ENCODE measurements at places on chromosomes 12 and 14.

- no peak for DNase-seq
Observed at GRCh38 chr14:22448905-22449599, 140.0 kb downstream of the DAD1 start.

GRCh38 chr12:53533471-53533870 lies 26.2 kb upstream of the NPFF start:
- DNase-seq: no peak

GRCh38 chr12:114667669-114668150 lies 16.3 kb downstream of the TBX3 start:
- DNase-seq: no peak

DNA sequence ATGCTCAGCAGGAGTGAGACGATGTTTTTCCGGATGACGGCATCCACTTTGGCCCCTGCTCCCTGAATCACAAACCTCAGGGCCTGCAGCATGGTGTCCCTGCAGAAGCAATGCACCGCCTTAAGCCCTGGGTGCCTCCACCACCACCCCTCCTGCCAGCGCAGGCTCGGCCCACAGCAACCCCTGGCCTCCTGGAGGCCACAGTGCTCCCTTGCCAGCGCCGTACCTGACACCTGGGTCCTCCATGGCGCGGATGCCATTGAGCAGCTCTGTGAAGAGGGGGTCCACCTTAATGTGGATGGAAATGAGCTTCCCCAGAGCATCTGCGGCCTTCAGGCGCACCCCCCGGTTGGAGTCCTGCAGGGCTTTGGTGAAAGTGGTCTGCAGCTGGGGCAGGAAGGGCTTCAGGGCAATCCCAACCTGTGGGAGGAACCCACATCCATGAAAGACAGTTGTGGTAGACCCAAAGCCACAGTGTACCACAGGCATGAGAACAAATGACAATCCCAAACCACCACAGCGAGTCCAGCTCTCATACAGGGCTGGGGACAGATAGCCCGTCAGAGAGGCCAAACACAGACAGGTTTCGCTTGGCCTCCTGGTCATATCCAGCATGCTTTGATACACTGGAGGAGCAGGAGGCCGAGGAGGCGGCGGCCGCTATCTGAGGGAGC lies 17.9 kb upstream of the RAB35 start:
- DNase-seq: no peak

GRCh38 chr12:69231479-69231878 lies 7.9 kb upstream of the CPSF6 start:
- DNase-seq: no peak

DNA sequence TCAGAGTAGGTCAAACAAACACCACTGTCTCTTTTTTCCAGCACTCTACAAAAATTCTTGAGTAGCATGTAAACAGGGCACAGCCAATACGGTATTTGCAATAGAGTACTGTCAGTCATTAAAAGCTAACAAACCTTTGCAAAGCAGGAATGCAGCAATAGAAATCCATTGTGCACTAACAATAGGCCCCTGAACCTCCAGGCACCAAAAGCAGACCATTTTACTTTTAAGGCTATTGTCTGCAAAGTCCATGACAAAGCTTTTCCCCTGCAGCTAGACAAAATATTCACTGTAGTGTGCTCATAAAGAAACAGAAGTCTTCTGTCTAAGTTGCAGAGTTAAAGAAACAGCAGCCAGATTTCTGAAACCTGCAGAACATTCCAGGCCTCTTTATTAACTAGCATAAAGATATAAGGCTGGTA lies 191.9 kb downstream of the SOX5 start:
- DNase-seq: no peak

DNA sequence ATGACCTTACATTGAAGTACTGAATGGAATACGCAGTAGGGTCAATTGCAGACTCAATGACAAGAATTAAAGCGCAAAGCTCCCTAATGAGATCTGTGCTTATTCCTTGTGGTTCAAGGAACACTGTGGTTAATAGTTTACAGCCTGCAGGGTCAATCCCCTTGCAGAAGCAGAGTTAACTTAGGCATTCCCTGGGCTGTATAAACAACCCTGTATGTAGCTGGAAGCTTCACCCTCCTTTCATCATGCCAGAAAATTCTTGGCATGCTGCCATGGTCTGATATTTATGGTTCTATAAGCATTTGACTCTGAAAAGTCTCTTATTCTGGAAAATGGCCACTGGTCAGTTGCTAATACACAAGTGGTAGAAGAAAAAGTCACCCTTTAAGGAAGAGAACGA lies 227.7 kb downstream of the NOVA1 start:
- DNase-seq: no peak

DNA sequence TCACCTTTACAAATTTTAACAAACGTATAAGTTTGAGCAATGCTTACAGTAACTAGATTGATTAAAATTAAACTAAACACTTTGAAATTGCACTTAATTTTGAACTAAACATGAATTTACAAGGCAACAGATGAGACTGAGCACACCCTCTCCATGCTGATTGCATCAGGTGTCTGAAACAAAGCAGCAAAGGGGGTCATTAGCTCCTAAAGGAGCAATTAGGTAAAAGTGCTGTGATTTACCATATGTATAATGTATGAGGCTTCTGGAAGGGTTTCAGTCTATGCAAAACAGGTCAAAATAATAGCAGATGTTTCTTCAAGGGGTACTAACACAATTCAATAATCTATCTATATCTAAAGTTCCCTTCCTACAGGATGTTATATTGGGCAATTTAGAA lies 98.8 kb upstream of the LMNTD1 start:
- DNase-seq: no peak

- DNase-seq: peak; percentile 87
Observed at GRCh38 chr12:132710405-132711079, at the start of gene PGAM5. Gene PGAM5 (plus strand): TSS chr12:132710842. CDS start chr12:132710877, 35 bp downstream.

DNA sequence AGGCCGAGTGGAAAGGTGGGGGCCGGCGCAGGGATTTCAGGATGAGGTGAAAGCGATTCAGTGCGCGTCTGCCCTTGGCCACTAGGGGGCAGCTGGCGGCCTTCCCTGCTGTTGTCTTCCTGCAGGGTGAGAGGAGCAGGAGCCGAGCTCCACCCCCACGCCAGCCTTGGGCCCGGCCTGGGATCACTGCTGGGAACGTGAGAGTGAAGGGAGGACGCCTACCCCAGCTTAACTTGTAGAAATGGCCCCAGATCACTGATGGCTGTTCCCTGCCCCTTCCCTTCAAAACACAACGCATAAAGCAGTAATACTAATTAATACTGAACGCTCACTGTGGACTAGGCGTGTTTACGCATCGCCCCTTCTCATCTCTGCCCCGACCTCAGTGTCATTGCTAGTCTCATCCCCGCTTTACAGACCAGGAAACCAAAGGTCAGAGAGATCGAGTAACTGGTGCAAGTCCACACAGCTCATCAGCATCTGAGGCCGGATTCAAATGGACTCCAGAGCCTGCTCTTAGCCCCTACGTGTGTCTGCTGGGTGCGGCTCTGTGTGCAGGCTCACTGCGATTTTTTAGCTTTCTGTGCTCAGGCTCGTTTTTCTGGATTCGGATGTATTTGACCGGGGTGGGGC lies 24.3 kb downstream of the MVK start:
- DNase-seq: peak; percentile 48

DNA sequence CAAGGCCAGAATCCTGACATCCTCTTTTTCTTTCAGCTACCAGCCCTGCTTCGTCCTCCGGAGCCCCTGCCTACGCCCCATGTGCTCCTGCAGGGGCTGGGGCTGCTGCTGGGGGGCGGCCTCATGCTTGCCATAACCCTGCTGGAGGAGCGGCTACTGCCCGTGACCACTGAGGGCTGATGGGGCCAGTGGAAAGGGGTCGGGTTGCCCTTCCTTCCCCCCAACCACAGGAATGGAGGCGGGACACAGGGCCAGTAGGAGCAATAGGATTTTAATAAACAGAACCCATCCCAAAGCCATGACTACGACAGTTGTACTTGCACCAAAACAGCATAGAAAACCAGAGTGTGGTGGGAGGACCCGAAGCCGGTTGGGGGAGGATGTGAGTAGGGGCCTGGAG lies 7.7 kb downstream of the SLC39A5 start:
- DNase-seq: no peak

- no peak for DNase-seq
Observed at GRCh38 chr14:105255021-105255507, 6.7 kb downstream of the BTBD6 start.

GRCh38 chr14:57549765-57550420 lies 56.2 kb upstream of the CCDC198 start:
- no peak for DNase-seq
